SJCRH30 (cell line): ENCODE measurements at places on chromosomes 12 and 14. TPM values are rescaled to one million over a fixed set of nuclear protein-coding genes. Genes with fewer than 3 reads are reported as not detected.

DNA sequence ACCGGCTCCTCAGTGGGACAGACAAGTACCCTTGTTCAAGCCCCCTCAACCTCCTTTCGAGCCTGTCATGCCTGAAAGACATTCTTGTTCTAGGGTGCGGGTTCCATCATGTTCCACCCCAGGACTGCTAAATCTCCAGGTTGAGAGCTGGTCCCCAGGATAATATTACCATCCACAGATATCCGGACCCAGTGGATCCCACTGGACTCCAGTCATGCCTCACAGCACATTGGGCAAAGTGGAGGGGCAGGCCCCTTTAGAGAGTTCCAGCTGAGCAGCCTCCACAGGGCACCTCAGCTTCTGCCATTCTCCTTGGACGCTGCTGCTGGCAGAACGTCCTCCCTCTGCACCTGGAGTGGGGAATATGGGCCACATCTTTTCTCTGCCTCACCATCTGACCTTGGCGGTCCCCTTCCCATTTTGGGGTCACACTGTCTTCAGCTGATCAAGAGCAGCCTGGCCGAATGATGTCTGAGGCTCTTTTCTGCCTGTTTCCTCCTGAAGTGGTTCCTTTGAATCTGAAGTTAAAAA is 137.4 kb downstream of the BCL11B start:
- no peak for DNase-seq
- no peak overlapping the region for H3K4me3 ChIP-seq
- H3K36me3 ChIP-seq, result no peaks in the 10 kb centered on the region
- H3K4me1 ChIP-seq, result peaks cover 7% of the 10 kb centered on the region; the same call in 1 of the 2 replicates
- no peak overlapping the region for H3K27ac ChIP-seq

The SCN8A gene
- total RNA-seq, result 0.33 and 0.67 TPM in 2 replicates

DNA sequence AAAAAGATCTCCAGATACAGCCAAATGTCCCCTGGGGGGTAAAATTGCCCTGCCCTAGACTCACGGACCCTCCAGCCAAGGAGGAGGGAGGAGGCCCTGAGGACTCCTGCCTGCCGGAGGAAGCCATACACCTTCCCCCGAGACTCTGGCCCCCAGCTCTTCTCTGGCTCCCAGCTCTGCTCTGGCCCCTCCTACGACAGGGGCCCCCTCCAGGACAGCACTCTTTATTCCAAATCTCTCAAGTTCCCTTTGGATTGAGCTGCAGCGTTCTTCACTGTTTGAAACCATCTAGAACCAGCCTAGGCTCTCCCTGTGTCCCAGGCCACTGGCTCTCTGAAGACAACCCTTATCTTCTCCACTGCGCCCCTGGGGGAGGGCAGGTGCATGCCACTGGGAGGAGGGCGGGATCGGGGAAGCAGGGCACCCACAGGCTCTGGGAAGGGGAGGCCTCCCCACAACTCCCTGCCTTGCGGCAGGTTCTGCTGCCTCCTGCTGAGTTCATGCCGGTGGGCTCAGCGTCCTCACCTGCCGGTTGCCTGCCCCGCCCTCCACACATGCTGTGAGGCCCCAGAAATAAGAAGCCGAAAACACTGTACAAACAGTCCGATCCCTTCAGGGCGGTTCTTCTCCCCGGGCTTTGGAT is 112.7 kb downstream of the DICER1 start:
- no peaks in the 10 kb centered on the region for H3K36me3 ChIP-seq
- no peak overlapping the region for H3K4me3 ChIP-seq
- 0 out of 2 replicates have a peak, but pooled peaks cover 2% of the 10 kb centered on the region for H3K4me1 ChIP-seq
- no peak for DNase-seq
- H3K27ac ChIP-seq, result no peak overlapping the region

The P2RX7 gene
- 1.3 and 2.5 TPM in 2 replicates for total RNA-seq

- H3K4me3 ChIP-seq, result no peak overlapping the region
- no peaks in the 10 kb centered on the region for H3K27me3 ChIP-seq
- H3K27ac ChIP-seq, result no peak overlapping the region
- no peak for DNase-seq
- no peaks in the 10 kb centered on the region for H3K4me1 ChIP-seq
- H3K36me3 ChIP-seq, result peaks cover 52% of the 10 kb centered on the region
Observed at GRCh38 chr12:31301311-31301710, 24.6 kb downstream of the SINHCAF start.
